ENCODE measurements at places on chromosomes 7 and 10.

DNA sequence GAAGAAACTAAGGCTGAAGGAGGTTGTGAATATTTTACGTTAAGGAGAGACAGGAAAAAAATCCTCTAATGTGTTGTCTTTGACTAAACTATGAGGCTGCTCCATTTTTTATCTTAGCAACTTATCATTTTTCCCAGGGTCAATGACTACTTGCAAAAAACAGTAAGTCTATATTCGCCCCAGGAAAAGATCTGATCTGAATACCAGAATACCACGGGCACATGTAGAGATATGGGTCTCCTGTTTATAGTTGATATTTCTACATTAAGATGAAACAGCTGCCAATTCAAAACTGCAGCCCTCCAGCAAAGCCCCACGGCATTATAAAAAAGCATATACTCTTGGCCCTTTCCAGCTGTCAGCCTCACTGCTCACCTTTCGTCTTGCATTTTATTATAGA lies 358.4 kb downstream of the SH2D4B start:
- DNase-seq, result no peak

DNA sequence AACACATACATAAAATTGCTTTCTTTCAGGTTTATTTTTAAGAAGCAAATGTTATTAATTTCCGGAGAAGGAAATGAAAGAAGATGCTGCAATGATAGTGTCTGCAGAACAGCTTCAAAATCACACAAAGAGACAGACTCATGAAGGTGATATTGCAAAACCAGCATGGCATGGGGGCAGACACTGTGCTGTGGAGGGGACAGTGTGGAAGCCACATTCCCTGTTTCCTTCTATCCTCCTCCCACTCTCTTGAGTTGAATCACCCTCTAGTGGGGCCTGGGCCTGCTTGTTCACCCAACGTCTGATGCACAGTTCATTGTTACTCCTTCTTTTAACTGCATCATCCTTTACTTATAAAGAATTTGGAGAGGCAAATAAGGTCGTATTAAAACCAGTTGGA lies 104.0 kb upstream of the INSIG1 start:
- DNase-seq, result no peak

DNA sequence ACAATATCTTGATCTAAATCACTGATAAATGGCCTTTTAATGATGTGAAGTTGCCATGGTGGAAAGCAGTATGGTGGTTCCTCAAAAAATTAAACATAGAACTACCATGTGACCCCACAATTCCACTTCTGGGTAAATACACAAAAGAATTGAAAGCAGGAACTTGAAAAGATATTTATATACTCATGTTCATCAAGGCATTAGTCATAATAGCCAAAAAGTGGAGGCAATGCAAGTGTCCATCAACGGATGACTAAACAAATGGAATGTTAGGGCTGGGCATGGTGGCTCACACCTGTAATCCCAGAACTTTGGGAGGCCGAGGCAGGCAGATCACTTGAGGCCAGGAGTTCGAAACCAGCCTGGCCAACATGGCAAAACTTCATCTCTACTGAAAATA lies 2.0 kb upstream of the DNAJC12 start:
- DNase-seq, result no peak

GRCh38 chr7:30162133-30162532 lies 27.3 kb downstream of the MTURN start:
- no peak for DNase-seq

GRCh38 chr10:76456197-76456596 lies 1024.8 kb downstream of the LRMDA start:
- DNase-seq, result no peak

DNA sequence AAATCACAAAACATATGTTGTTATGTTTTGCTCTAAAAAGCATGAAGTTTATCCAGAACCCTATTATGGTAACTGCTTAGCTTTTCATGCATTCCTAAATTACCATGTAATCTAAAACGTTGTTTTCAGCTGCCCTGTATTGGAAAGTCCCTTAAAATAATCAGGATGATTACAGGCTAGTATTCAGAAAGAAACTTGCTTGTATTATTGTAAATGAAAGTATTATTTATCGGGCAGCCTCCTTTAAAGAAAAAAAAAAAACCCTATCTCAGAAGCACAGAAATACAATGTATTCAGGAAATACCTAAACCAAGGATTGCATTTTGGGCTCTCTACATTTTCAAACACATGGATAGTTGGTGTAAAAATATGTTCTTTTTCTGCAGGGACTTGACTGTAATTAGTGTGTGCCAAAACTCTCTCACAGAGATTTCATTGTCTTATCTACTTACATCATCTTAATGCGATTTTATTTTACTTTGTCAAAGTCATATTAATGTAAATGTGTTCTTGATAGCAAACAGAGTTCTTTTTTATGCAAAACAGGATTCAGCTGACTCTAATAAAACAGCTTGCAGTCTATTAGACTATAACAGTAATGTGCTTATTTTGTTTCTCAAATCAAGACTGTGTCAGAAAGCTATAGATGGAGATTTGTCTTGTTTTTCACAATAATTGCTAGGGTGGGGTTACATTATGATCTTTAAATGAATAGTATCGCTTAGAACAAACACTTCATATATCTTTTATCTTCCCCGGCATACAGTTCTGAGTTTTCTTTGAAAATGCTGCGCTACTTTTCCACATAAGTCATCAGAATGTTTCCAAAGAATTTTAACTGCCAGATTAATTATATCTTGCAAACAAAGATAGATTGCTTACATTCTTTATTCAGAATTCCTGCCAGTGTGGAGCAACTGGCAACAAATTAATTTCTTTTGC lies 65.3 kb upstream of the ARID5B start:
- no peak for DNase-seq

DNA sequence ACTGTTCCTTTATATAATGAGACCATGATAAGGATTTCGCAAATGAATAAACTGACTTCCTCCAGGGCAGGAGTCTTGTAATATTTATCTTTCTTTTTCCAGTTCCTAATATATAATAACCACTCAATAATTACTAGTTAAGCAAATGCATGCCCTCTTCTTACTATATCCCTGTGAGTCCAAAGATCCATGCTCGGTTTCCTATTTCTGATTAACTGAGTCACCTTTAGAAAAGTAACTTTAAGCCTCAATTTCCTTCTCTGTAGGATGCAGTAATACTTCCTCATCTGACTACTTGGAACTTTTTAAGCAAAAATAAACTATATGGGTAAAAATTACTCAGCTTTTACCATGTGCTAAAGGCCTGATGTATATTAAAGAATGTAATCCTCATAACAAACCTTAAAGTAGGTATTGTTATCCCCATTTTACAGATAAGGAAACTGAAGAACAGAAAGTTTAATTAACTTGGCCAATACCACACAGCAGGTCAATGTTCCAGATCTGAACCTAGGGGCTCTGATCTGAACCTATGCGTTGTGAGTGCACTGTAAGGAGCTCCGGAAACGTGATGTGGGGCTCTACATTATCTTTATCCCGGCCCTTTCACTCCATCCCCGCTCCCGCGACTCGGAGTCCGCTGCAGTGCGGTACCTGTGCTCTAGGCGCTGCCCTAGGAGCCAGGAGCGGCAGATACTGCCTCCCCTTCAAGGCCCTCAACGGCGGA lies 458 bp downstream of the COX15 start:
- no peak for DNase-seq

- no peak for DNase-seq
Observed at GRCh38 chr7:11319491-11320274, 346.0 kb downstream of the PHF14 start.

GRCh38 chr7:46651561-46652088 lies 730.6 kb upstream of the IGFBP3 start:
- DNase-seq, result no peak

GRCh38 chr10:115141254-115141653 lies 48.1 kb downstream of the ATRNL1 start:
- DNase-seq, result no peak

DNA sequence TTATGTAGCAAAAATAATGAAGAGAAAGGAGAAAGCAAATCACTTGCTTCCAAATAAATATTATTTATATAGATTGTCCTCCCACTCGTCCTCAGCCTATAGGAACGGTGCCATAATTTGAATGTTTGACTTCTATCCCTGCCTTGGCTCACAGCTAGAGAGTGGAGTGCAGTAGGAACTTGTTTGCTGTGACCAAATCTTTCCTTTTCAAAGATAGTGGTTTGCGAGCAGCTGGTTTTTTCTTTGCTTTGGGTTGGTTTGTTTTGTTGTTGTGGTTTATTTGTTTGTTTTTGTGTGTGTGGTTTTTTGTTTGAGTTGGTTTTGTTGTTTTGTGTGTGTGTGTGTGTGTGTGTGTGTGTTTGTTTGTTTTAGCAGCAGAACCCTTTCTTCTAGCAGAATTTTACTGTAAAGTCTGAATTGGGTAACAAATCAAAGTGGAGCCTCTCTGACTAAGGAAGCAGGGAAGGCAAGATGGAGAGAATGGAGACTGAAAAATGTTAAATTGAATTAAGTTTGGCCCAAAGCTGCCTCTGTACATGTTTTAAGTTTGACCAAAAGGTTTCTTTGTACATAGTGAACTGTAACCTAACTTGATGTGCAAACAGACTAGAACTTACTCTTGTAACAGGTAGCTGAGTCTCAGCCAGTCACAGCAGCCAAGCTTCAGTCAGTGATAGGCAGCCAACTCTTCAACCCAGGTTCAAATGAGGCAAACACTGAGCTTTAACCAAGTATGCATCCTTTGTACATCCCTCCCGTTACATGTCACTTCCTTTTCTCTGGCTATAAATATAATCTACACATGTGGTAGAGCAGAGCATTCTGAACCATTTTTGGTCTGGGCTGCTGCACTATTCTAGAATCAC lies 149.5 kb upstream of the LRGUK start:
- DNase-seq, result no peak

- no peak for DNase-seq
Observed at GRCh38 chr7:45037876-45038275, 37.9 kb downstream of the CCM2 start.

- no peak for DNase-seq
Observed at GRCh38 chr7:150953061-150953997, 24.8 kb downstream of the KCNH2 start.

GRCh38 chr7:133978502-133979295 lies 148.4 kb upstream of the LRGUK start:
- DNase-seq, result no peak

DNA sequence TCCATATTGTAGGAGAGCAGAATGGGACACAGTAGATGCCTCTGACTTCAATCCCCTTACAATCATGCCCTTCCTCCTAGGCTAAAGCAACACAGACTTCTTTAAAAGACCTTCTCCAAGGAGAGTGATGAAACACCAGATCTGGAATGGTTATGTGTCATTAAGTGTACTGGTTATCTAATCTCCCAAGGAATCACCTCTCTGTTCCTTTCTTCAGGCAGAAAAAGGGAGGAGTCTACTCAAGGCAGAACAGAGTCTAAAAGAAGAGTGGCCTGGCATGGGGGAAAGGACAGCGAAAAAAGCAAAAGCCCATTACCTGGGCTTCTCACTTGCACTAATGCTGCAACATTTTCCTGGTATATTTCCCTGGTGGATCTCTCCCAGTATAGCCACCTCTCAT lies 2.9 kb downstream of the ELMO1 start:
- no peak for DNase-seq

- DNase-seq, result peak; percentile 24
Observed at GRCh38 chr10:132396494-132397035, 435 bp upstream of the PWWP2B start.

GRCh38 chr7:149869867-149870266 lies 3.9 kb upstream of the ATP6V0E2 start:
- no peak for DNase-seq

- DNase-seq, result no peak
Observed at GRCh38 chr10:63265222-63265617, 132.1 kb downstream of the NRBF2 start.

DNA sequence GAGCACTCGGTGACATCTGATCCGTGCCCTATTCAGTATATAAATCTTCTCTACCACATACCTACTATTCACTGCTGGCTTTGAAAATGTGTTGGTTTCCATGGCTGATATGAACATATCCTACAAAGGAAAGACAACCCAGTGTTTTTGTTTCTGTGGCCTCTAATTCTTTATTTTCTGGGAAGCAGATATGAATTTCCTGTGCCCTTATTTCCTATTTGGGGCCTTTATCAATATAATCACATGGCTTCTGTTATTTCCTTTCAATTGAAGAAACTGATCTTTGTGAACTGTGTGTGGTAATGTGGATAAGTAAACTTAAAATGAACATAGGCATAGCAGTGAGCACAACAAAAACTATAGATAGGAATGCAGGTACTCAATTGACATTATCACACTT lies 10.6 kb downstream of the CCNJ start:
- DNase-seq, result no peak

- DNase-seq, result no peak
Observed at GRCh38 chr7:6643915-6644625, 7.0 kb downstream of the ZNF316 start.

- DNase-seq, result no peak
Observed at GRCh38 chr10:36606234-36606839, 519.1 kb upstream of the ANKRD30A start.

DNA sequence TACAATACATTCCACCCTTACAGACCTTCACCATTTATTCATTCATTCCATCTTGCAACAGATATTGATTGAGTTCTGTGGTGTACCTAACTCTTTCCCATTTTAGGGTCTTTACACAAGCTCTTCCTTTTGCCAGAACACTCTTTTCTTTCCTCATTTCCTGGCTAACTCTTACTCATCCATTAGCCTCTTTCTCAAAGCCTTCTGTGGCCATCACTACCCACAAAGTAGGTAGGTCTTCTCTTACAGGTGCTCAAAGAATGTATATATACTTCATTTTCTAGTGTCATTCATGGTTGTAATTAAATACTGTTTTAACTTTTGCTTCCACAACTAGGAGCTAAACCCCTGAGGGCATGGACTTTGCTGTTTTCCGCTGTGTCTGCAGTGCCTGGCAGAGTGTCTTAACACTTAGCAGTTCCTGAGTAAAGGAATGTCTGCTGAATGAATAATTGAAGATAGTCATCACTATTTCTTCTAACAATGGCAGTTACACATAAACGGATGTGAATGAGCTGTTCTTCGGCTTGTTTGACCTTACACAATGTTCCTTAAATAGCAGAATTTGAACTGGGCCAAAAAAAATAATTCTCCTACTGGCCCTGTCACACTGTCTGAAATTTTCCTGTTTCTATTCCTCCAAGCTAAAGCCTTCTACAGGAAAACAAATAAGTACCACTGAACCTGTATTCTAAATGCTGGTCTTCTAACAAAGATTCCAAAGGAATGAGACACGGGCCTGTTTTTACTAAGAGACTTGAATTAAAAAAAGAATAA lies 15.1 kb downstream of the BCAP29 start:
- DNase-seq, result no peak

DNA sequence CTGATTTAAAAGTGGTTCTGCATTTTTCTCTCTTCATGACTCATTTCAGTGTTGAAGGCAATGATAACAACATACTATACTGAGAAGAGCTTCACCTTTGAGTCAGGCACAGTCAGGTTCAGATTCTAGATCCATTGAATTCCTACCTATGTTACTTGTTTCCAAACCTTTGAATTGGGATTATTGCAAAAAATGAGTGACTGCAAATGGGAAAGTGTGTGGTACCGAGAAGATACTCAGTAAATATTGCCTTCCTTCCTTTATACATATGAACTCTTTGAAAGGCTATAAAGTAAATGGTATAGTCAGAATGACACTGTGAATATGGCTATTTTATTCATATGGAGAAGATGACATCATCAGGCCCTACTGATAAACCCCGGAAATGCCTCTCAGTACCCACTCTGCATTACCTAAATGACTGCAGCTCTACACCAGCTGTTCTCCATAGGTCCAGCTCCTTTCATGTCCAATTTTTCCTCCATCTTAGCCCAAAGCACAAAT lies 66.7 kb upstream of the FGL2 start:
- no peak for DNase-seq
